ENCODE measurements at places on chromosomes 3 and 15.

DNA sequence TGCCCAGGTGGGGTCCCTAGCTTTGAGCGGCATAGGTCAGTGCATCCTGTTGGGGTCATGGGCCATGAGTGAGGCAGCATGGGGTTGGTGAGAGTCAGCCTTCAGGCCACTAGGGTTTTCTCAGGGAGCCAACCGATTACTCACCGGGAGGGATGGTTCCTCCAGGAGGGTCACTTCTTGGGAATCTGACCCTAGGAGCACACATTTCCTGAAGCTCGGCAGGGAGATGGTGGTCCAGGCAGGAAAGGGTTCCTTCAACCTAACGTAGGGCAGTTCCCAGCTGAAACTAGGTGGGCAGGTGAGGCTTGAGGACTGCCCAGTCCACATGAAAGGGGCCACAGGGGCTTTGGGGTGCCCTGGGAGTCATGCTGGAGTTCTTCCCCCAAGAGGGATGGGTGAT, 218.0 kb downstream of the UBE3A start:
- no peak for DNase-seq

- DNase-seq = no peak
Observed at GRCh38 chr3:79183496-79183895, 584.3 kb downstream of the ROBO1 start.

- DNase-seq = no peak
Observed at GRCh38 chr3:49535971-49536874, 18.1 kb upstream of the BSN start.

GRCh38 chr15:90600954-90601353, 71.2 kb downstream of the CRTC3 start:
- no peak for DNase-seq

- no peak for DNase-seq
Observed at GRCh38 chr3:94522488-94522887, 459.6 kb downstream of the NSUN3 start.

GRCh38 chr15:91865486-91865885, 12.0 kb downstream of the SLCO3A1 start:
- DNase-seq = no peak

GRCh38 chr15:86163816-86164215, 84.1 kb downstream of the AGBL1 start:
- no peak for DNase-seq

GRCh38 chr3:114953215-114953799, 193.8 kb downstream of the ZBTB20 start:
- no peak for DNase-seq

GRCh38 chr15:77864211-77865105, 213.1 kb downstream of the TBC1D2B start:
- DNase-seq = no peak

GRCh38 chr3:175184392-175184791, 325.3 kb downstream of the NAALADL2 start:
- DNase-seq = no peak

GRCh38 chr3:150309257-150309542, 98.9 kb upstream of the TSC22D2 start:
- no peak for DNase-seq

DNA sequence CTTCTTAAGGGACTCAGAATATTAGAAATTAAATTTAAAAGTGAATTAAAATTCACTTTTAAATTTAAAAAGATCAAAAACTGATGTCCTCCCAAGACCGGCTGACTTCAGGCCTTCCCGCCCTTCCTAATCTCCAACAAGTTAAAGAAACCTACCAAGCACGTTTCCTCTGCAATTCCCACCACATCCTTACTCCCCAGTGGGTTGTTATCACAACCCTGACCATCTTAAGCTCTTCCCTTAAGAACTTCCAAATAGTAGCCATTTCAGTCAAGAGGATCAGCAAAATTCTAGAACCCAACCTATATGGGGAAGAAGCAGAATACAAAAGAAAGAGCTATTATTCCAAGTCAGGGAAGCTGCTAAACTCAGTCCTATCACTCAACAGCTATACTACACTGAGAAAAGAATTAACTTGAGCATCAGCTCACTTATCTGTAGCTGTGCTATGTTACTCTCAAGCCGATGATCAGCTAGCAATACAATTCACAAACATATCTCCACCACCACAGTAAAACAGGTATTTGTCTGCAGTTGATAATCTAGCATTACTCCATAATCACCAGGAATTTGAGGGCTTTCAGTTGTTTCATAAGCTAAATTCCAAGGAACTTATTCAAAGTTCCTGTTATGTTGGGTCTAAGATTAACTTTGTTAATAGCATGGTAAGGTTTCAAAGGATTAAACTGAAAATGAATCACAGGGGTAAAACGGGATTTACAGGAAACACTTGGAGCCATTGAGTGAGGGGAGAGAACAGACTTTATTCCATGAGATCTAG, 14.3 kb downstream of the ABCC5 start:
- DNase-seq = peak; percentile 54

GRCh38 chr3:10285272-10286132, 7.2 kb downstream of the GHRL start:
- DNase-seq = no peak

GRCh38 chr3:183275418-183275817, 22.4 kb downstream of the B3GNT5 start:
- DNase-seq = no peak

DNA sequence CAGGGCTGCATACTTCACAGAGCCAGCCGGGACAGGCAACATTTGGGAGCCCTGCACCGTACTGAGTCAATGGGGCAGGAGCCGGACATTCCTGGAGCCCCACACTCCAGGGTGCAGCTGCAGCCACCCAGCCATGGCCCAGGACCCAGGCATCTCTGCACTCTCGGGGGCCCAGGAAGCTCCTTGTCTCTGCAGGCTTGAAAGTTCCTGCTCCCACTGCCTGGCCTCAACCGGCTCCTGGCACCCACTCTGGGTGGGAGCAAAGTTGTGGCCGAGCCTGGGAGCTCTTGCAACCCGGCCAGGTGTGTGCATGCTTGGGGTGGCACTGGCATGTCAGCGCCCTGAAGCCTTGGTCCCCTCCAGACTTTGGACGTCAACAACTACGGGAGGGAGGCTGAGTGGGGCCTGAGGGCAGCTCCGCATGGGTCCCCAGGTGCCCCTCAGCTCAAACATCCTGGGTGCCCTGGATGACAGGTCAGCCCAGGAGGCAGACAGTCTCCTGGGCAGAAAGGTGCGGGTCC, 833.5 kb upstream of the CADM2 start:
- no peak for DNase-seq

DNA sequence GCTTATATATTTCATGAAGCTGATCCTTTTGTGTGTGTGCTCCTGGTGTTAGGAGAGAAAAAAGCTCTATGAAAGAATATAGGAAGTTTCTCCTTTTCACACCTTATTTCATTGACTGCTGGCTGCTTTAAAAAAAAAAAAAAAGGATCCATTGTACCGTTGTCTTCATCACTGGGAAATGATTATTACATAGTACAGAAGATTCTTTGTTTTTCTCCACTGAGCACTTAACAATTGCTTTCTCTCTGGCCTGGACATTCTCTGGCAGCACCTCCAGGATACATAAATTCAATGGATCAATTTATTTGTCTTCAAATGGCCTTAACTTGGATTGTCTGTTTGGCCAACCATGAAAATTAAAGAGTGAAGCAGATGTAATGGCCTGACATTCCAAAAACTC, 37.2 kb downstream of the DPH3 start:
- DNase-seq = no peak

DNA sequence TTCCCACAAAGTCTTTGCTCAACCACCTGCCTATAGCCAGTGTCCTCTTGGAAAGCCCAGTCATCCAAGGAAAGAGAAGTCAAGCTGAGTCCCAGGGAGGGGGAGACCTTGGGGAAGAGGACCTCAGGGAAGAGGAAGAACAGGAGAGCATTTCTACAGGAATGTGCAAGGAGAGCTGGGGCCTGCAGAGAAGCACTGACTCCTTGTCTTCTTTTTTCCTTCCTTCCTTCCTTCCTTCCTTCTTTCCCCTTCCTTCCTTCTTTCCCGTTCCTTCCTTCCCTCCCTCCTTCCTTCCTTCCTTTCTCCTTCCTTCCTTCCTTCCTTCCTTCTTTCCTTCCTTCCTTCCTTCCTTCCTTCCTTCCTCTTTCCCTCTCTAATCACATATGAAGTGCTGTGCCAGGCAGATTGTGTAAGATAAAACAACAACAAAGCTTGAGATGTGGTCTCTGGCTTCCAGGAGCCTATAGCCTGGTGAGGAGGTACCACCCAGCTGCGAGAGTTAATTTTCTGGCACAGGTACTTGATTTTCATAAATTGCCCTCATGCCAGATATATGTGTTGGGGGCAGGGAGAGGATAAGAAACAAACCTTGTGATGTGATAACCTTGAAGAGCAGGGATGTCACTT, 70.0 kb downstream of the NOX5 start:
- DNase-seq = no peak

GRCh38 chr15:83470887-83471286, 23.7 kb downstream of the SH3GL3 start:
- DNase-seq = no peak

DNA sequence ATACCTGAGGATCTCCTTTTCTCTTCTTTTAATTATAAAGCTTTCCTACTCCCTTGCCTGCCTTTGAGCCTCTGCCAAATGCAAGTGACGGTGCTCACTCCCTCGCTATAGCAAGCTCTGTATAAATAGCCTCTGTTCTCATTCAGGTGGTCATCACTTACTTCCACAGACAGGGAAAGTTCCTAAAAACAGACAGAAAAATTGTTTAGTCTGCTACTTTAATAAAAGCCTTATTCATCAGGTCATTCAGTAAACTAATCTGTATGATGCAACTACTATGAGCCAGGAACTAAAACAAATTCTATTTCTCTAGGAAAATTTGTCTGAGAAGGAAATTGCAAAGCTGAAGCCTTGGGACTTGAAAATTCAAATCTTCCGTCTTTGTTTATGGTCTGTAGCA, 10.2 kb upstream of the DLG1 start:
- DNase-seq = no peak

- no peak for DNase-seq
Observed at GRCh38 chr15:51681303-51681963, at the start of gene SCG3. Gene SCG3, plus strand, starts transcription at chr15:51681503. Its CDS starts 253 bp downstream, at chr15:51681756.

DNA sequence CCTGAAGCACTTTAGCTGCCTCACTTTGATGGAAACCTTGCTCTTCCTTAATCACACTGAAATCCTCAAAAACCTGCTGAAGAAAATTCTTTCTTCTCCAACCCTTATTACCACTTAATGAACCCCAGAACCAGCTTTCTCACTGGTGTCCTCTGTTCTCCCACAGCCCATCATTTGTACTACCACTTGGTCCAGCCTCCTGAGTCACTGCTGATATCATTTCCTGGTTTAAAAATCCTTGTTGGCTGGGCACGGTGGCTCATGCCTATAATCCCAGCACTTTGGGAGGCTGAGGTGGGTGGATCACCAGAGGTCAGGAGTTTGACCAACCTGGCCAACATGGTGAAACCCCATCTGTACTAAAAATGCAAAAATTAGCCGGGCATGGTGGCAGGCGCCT, 418.6 kb upstream of the KCNMB2 start:
- no peak for DNase-seq

DNA sequence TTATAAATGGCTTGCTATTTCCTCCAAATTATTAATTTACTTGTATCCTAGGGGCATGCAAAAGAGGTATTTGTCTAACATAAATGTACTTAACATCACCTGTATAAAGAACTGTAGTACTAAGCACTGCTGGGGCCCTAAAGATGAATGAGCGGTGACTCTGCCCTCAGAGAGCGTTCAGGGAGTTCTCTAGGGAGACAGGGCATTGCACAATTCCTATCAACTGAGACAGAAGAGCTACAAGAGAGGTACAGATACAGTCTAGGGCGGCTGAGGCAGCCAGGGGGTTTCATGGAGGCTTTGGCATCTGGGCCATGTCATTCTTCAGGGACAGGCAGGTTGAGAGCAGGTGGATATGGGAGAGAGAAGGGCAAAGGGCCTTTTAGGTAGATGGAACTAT, 39.9 kb upstream of the PARL start:
- DNase-seq = no peak

DNA sequence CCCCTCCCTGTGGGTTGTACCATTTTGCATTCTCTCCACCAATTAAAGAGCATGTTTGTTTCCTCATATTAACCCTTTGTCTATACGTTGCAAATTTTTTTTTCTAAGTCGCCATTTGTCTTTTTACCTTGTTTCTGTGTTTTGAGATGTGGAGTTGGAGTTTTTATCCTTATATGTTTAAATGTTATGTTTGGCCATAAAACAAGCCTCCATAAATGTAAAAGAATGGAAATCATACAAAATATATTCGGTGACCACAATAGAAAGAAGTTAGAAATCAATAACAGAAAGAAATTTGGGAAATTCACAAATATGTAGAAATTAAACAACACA, 29.2 kb downstream of the LRRK1 start:
- DNase-seq = no peak

- no peak for DNase-seq
Observed at GRCh38 chr3:279325-279724, 82.8 kb downstream of the CHL1 start.

- DNase-seq = no peak
Observed at GRCh38 chr15:81595752-81596151, 221.7 kb upstream of the TMC3 start.

- no peak for DNase-seq
Observed at GRCh38 chr3:14480207-14481017, 59.7 kb downstream of the GRIP2 start.

DNA sequence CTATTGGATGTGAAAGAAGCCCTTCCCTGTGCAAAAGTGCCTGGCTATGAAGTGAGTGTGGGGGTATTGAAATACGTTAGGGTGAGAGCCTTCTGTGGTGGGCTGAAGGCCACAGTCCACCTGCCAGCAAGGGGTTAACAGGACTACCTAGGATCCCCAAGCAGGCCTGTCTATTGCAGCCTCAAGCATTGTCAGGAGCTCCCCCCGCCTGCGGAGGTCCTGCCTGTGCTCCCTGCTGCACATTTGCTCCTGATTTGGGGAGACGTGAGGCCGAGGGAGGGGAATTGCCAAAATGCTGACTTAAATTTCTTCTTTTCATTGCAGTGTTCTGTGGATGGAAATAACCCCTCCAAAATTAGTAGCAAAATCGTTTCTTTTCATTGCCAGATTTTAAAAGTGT, 56.2 kb downstream of the GABRG3 start:
- DNase-seq = no peak

GRCh38 chr3:50237754-50238548, 1.9 kb downstream of the GNAI2 start:
- no peak for DNase-seq

DNA sequence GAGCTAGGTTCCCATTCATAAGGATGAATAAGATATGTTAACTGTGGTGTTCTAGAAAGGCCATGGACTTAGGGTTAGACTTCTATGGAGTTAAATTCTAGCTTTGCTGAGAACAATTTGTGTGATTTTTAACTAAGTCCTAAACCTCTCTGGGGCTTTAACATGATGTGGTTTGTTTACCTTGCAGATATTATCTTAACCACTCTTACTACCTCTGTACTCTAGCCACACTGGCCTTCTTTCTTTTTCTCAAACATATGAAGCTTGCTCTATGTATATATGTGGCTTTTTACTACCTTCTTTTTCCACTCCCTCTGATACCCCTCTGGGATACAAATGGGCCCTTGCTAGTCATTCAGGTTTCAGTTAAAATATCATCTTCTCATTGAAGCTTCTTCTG, 108.4 kb downstream of the ZNF609 start:
- no peak for DNase-seq

DNA sequence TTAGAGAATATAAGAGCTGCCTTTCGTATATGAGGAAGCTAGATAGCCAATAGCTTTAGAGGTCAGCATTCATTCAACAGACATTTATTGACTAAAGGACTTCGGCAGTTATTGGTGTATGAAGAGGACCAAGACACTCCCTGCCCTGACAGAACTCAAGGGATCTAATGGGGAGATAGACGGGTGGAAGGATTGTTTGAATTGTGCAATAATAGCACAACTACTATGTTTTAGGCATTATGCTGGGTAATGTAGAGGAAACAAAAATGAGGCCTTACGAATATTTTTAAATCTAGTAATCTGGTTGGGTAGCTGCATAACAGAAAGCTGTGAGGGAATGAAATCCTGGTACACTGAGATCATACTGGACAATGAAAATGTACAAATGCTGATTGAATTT, 5.0 kb downstream of the LRCH3 start:
- DNase-seq = no peak
